ENCODE measurements at places on chromosomes 12 and 14.

DNA sequence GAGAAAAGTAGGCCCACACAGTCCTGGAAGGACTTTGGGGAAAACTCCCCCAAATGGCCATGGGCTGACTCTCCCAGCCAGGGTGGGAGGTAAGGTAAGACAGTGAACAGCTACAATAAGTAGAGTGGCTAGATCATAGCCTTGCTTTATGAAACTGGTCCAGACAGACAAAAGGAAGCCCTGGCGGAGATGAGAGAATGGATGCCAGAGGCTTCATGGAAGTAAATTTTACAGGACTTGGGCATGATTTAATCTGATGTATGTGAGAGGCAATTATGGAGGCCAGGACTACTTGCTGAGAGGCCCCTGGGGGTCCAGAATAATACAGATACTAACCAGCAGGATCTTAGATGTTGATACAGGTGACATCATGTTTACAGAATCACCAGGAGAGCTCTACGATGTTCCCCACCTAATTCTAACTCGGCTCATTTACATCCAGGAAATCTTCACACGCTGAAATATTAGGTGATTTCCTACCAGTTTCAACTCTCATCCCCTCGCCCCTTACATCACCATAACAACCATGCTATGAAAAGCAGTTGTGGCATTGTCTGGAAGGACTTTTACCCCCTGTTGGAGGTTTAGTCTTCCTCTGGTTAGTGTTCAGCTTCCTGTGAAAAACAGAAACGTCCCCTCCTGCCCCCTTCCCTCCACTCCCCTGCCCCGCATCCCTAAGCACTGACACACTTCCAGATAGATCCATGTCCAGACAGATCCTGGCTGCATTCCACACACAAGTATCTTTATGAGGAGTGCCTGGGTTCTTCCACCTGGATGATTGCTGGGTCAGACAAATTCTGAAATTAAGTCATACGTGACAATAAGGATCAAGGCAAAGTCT, 39.5 kb upstream of the NT5DC3 start:
- no peak for DNase-seq

DNA sequence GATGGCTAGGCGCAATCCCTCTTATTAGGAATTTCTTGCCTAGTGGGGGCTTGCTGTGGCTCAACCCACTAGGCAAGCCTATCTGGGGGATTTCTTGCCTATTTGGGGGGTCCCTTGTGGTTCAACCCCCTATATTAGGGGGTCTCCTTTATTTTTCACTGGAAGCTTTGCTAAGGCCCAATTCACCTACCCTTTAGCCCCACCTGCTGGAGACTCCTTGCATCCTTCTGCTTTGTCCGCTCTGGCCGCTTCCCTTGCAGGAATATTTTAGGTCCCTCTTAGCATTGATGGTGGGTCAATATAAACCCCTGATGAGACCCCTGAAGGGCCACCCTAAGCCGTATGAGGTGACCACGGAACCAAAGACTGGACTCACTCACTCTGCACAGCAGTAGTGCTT, 1552.1 kb downstream of the AACS start:
- no peak for DNase-seq

DNA sequence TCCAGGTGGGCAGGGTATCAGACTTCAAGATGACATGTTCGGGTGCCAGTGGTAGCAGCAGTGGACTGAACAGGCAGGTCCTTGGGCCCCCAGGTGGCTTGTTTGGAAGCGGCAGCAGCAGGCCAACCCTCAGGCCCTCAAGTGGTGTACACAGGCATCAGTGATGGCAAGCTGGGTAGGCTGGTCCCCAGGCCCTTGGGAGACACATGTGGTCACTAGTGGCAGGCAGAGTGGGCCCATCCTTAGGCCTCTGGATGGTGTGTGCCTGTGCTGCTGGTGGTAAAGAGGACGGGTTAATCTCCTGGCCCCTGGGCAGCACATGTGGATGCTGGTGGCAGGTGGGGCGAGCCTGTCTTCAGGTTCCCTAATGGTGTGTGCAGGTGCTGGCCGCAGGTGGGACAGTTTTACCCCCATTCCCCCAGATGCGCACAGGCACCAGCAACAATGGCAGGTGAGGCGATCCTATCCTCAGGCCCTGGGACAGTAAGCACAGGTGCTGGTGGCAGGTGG, 8.0 kb downstream of the OAS2 start:
- DNase-seq = no peak

DNA sequence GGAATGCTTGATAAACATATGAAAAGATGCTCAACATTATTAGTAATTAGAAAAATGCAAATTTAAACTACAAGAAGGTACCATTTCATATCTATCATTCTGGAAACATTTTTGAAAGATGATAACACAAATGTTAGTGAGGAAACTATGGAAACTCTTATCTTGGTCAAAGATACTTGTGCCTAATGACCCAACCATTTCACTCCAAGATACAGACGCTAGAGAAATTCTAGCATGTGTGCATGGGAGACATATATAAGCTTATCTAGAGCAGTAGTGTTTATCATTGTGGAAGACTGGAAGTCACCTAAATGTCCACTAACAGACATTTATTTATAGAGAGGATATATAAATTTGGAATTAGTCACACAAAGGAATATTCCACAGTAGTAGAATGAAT, 143.1 kb upstream of the HMGA2 start:
- DNase-seq = no peak

- no peak for DNase-seq
Observed at GRCh38 chr14:95464103-95464502, 52.3 kb downstream of the SYNE3 start.

GRCh38 chr14:28719130-28719529, 47.5 kb upstream of the FOXG1 start:
- DNase-seq = no peak

GRCh38 chr12:7793211-7793610, 4.0 kb downstream of the NANOG start:
- no peak for DNase-seq

DNA sequence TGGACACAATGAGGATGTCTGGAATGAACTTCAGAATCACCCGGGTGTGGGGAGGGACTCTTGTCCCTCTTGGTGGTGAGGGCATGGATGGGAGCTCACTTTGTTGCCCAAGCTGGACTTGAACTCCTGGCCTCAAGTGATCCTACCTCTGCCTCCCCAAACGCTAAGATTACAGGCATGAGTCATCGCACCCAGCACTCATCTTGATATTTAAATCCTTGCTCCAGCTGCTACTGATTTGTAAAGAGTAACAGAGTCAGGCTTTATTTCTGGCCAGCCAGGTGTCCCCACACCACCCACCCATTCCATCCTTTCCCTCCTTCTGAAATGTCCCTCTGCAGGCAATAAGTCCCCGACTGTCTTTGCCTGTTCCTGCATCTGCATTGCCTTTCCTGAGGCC, 4.9 kb downstream of the DDX54 start:
- DNase-seq = no peak

DNA sequence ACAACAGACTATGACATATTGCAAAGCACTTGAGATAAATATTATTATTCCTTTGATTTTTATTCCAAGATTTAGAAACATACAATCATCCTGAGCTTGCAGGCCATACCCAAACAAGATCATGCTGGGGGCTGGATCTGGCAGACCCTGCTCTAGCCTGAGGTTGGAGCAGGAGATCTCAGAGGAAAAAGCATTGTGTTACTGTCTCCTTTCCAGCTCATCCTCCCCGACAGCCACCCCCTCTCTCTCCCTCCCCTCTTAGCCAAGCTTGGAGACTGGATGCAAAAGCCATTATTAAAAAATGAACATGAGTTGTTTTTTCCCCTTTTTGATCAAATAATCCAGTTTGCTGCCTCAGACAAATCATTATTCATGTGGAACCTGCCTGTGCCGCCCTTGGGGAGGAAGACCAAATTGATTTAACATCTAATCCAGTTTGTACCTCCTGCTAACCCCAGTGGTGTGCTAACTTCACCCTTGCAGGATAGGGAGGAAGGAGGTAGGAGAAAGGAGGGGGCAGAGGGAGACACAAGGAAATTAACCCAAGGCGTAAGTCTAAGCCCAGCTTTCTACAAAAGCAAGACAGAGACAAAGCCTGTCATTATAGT, 565.8 kb upstream of the TBX3 start:
- no peak for DNase-seq

DNA sequence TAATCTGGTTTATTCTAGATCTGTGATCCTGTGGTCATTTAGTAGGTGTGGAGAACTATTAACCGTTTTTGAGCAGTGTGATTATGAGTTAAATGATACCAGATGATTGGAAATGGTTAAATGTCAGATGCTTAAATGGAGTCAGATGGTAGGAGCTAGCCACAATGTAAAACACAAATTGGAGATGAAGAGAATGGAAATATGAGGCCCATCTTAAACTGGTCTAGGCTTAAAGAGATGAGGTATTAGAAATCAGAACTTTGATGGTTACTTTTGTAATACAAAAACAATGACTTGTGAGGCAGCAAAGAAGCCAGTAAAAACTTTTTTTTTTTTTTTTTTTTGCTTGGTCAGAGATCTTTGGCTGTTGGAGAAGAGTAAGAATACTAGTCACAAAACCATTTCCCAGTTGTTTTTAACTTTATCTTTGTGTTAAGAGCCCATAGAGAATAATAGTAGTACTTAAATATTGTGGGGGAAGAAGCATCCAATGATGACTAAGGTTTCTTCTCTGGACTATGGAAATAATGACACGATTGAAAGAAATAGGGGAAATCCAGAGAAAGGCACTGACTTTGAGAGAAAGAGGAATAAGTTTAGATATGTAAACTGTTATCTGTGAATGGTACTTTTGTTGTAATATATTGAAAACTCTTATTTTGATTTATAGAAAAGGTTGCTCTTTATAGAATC, 95.9 kb downstream of the WNK1 start:
- DNase-seq = no peak

DNA sequence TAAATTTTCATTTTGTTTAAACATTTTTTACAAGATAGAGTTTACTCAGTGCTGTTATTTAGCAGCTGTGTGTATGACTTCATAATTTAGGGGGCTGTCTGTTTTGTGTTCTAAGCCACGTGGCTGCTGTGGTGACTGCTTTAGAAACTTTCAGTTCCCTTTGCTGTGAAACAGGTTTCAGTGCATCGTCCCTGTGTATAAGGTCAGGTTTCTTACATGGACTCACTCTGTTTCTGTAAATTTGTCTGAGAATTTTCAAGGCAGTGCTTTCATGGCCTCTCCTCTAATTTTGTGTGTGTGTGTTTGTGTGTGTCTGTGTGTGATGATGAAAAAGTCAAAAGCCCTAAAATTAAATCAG, 32.4 kb downstream of the BICD1 start:
- no peak for DNase-seq

- DNase-seq = no peak
Observed at GRCh38 chr14:68314642-68315041, 478.2 kb downstream of the ZFP36L1 start.

DNA sequence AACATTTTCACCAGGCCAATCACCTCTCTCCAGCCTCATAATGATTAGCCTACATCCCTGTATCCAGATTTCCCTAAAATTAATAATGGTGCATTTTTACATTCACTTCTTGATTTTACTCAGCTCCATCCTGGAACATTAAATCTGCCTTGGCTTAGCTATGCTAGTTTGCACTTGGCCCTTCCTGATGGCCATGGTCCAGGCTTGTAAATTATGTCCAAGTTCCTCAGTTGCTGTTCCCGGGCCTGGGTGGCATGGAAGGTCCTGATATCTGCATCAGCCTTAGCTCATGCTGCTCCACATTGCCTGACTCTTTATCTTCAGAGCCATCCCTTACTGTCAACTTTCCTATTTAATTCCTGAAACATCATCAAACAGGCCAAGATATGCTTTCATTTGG, 11.1 kb upstream of the METTL17 start:
- no peak for DNase-seq

DNA sequence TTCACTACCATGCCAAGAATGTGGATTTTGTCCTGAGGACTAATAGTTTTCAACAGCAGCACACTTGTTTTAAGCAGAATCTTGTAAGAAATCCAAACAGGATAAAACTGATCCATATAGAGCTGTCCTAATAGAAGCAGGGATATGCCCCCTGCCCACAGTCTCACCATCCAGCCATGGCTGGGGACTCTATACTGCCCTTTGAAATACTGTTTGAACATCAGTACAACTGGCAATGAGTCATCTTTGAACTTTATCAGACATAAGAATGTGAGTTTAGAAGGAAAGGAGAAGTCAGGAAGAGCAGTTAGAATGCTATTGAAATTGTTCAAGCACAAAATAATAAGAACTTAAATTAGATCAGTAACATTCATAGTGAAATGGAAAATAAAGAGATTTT, 3.8 kb upstream of the C12orf42 start:
- DNase-seq = no peak

DNA sequence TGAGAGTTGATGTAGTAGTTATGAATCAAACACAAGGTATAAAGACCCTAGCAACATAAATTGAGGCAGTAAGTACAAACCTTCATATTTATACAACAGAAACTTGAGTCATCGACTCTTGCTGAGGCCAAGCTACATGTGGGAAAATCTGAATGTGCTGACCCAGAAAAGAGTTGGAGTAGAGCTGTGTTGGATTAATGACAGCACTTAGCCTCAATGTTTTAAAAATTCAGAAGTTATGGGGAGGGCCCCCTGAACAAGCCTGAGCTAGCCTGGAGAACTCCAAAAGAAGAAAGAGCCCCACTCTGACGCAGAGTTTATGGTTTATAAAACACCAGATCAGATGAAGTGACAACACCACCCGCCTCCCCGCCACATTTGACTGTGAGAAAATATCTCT, 100.0 kb downstream of the DUSP6 start:
- DNase-seq = no peak

DNA sequence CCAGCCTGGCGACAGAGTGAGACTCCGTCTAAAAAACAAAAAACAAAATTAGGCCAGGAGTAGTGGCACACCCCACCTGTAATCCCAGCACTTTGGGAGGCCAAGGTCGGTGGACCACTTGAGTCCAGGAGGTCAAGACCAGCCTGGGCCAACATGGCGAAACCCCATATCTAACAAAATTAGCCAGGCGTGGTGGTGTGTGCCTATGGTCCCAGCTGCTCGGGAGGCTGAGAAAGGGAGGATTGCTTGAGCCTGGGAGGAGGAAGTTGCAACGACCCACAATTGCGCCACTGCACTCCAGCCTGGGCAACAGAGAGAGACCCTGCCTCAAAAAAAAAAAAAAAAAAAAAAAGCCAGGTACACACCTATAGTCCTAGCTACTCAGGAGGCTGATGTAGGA, 37.0 kb downstream of the KDM2B start:
- peak; percentile 71 for DNase-seq

DNA sequence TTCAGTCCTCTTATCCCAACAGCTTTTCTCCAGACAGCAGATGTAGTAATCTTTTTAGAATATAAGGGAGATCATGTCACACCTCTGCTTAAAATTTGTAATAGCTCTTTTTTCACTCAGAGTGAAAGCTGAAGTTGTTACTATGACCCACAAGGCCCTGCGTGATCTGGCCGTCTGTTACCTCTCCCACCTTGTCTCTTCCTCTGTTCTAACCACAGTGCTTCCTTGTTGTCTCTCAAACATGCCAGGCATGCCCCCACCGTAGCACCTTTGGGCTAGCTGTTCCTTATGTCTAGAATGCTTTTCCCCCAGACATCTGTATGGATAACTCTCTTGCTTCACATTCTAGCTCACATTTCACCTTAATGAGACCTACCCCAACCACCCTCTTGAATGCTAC, 6.5 kb downstream of the NECAP1 start:
- no peak for DNase-seq

DNA sequence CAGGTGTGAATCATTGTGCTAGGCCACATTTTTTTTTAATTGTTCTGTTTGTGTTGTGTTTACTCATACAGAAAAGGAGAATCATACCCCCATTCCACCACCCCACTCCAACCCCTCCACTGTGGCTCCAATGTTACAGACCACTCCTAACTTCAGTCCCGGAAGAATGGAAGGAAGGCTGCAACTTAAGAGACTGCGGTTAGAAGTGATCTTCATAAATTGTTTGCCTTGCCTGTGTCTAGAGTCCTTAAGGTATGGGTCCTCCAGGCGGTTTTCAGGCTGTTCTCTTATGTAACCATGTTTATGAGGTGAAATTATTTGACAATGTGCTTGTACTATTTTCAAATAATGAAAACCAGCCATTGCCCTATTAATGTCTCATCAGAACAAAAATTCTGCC, 22.5 kb downstream of the NINJ2 start:
- no peak for DNase-seq

Data from Right ventricle myocardium inferior (tissue), 1 donor.